Stimulated activated CD4-positive, alpha-beta T cell treated with anti-CD3 and anti-CD28 coated beads, Interleukin-1b, Interleukin-23, amount 100 ng/mL, for 48 hours (primary cell): ENCODE measurements at places on chromosomes 1 and 21.

GRCh38 chr1:164836614-164837018 lies 277.6 kb downstream of the PBX1 start:
- no peak for DNase-seq

- no peak for DNase-seq
Observed at GRCh38 chr21:17753736-17754135, 65.4 kb downstream of the C21orf91 start.

DNA sequence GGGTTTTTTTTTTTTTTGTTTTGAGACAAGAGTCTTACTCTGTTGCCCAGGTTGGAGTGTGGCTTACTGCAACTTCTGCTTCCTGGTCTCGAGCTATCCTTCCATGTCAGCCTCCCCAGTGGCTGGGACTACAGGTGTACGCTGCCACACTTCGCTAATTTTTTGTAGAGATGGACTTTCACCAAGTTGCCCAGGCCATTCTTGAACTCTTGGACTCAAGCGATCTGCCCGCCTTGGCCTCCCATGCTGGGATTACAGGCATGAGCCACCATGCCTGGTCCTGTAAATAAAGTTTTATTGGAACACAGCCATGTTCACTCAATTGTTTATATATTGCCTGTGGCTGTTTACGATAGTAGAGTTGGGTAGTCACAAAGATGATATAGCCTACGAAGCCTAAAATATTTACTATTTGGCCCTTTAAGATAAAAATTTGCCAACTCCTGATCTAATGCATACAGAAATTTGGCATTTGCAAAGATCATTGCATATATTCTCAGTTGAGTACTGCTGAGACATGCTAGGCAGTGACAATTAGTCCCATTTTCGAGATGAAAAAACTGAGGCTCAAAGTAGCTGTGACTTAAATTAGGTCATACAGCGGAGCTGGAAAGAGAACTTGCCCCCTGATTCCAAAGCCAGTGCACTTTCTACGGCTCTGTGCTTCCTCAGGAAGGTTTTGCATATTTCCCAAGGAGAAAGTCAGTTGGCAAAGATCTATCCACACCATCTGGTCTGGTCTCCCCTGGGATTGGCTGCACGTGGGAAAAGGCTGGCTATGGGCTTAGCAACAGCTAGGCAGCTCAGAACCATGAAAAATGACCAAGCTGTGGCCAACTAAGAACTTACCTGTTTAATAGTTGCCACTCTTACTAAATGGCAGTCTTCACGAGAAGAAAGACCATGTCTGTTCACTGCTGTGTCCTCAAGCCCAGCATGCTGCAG lies 19.4 kb downstream of the MECR start:
- no peak for DNase-seq

DNA sequence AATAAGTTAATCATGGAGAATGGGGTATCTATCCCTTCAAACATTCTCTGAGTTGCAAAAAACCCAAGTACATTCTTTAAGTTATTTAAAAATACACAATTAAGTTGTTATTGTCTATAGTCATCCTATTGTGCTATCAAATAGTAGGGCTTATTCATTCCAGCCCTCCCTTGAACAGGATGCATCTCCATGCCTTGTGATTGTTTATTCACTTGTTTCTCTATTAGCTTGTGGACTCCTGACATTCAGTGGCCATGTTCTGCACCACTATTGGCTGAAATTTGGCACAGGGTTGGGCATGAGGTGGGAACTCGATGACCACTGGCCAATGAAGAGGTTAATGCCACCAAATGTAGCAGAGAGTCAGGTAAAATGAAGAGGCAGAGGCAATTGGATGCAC lies 272.8 kb downstream of the TNR start:
- no peak for DNase-seq

GRCh38 chr1:228839656-228840055 lies 104.4 kb downstream of the RHOU start:
- no peak for DNase-seq
